ENCODE measurements at places on chromosomes 2 and 18.

GRCh38 chr18:52670896-52671295 is 330.9 kb downstream of the DCC start:
- no peak for DNase-seq

- DNase-seq, result no peak
Observed at GRCh38 chr2:197248623-197249022, 62.0 kb downstream of the ANKRD44 start.

DNA sequence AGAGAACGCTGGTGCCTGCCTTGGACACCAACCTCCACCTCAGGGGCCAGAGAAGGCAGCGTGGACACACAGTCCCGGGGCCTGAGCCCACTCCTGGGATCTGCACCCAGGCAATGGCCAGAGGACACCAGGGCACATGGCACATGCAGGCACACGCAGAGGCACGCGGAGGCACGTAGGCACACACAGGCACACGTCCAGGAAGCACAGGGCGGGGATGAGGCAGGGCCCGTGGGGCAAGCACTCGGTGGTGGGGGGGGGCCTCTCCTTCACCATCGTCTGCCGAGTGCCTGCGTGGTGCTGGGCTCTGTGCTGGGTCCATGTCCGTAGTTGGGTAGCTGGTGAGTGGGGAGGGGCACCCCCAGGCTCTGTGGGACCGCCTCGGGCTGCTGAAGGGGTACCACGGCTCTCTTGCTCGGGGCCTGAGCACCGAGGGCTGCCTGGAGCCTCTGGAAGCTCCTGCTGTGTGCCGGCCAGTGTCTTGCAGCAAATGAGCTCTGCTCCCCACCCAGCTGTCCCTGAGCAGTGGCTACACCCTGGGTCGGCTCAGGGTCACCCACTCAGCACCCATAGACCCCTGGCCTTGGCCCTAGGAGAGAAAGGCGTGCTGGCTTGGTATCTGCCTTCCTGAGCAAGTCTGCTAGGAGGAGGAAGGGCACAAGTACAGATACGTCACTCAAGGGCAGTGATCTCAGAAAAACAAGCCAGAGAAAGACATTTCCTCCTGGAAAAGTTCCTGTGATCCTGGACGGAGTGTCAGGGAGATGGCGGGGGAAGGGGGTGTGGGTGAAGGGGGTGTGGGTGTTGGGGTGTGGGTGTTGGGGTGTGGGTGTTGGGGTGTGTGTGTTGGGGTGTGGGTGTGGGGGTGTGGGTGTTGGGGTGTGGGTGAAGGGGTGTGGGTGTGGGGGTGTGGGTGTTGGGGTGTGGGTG is 26.4 kb downstream of the RTP5 start:
- DNase-seq, result no peak

DNA sequence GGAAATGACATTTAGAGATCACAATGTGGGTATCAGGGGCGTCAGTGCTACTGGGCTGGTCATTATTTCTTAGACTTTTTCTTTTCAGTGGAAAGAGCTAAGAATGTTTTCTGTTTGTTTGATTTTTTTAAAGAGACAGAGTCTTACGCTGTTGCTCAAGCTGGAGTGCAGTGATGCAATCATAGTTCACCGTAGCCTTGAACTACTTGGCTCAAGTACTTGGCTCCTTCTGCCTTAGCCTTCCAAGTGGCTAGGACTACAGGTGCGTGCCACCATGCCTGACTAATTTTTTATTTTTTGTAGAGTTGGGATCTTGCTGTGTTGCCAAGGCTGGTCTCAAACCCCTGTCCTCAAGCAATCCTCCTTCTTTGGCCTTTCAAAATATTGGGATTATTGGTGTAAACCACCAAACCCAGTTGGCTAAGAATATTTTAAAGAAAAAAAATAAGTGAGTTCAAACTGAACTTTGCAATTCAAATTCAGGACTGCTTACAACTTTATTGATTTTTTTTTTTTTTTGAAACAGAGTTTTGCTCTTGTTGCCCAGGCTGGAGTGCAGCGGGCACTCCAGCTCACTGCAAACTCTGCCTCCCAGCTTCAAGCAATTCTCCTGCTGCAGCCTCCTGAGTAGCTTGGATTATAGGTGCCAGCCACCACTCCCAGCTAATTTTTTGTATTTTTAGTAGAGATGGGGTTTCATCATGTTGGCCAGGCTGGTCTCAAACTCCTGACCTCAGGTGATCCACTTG is 154.2 kb downstream of the MIB1 start:
- DNase-seq, result no peak

Data from BJ (cell line).